ENCODE measurements at places on chromosomes 13 and 19. TPM values are rescaled to one million over a fixed set of nuclear protein-coding genes. Genes with fewer than 3 reads are reported as not detected.

The LRG1 gene
- total RNA-seq: 26.4 TPM

The HCN2 gene
- total RNA-seq: 0.31 TPM

The RNF225 gene
- 0.25 TPM for total RNA-seq

- no peaks in the 10 kb centered on the region for H3K36me3 ChIP-seq
- no peaks in the 10 kb centered on the region for H3K27me3 ChIP-seq
- no peaks in the 10 kb centered on the region for H3K4me1 ChIP-seq
- no peak overlapping the region for H3K27ac ChIP-seq
Measured at GRCh38 chr19:45168767-45169351, 8.1 kb upstream of the NKPD1 start.

DNA sequence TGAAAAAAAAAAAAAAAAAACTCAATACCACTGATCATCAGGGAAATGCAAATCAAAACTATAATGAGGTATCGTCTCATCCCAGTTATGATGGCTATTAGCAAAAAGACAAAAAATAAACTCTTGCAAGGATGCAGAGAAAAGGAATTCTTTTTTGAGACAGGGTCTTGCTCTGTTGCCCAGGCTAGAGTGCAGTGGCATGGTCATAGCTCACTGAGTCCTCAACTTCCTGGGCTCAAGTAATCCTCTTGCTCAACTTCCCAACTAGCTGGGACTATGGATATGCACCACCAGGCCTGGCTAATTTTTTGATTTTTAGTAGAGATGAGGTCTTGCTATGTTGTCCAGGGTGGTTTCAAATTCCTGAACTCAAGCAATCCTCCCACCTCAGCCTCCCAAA lies 59.5 kb downstream of the MICU2 start:
- H3K27ac ChIP-seq: no peak overlapping the region
- no peaks in the 10 kb centered on the region for H3K36me3 ChIP-seq
- no peaks in the 10 kb centered on the region for H3K27me3 ChIP-seq
- DNase-seq: no peak
- H3K4me3 ChIP-seq: no peak overlapping the region
- no peaks in the 10 kb centered on the region for H3K4me1 ChIP-seq

GRCh38 chr13:23794267-23795161 lies 94.7 kb downstream of the MIPEP start:
- H3K36me3 ChIP-seq: no peaks in the 10 kb centered on the region
- no peak overlapping the region for H3K4me3 ChIP-seq
- no peaks in the 10 kb centered on the region for H3K4me1 ChIP-seq
- no peaks in the 10 kb centered on the region for H3K27me3 ChIP-seq
- H3K27ac ChIP-seq: no peak overlapping the region

DNA sequence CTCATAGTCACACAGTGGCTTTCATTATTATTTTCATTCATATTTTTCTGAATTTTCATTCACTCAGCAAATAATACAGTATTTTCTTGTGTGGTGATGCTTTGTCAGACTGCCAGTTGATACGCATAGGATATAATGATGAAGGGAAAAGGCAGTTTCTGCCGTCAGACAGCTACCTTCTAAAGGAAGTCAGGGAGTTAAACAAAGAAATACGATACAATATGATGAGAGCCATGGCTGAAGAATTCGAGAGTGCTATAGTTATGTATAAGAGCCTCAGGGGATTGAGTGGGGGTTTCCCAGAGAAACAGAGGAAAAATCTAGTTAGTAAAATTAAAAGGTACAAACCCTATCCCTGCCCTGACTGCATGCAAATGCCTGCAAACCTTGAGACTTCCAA lies 479.1 kb downstream of the OLFM4 start:
- H3K27me3 ChIP-seq: no peaks in the 10 kb centered on the region
- no peak overlapping the region for H3K4me3 ChIP-seq
- H3K4me1 ChIP-seq: no peaks in the 10 kb centered on the region

- H3K36me3 ChIP-seq: peaks cover 5% of the 10 kb centered on the region
- no peak for DNase-seq
- no peak overlapping the region for H3K27ac ChIP-seq
- no peaks in the 10 kb centered on the region for H3K27me3 ChIP-seq
- H3K4me3 ChIP-seq: peak overlapping the region; percentile 97
Measured at GRCh38 chr19:16112778-16113177, 1.1 kb downstream of the RAB8A start.

- no peaks in the 10 kb centered on the region for H3K4me1 ChIP-seq
- no peak overlapping the region for H3K4me3 ChIP-seq
- H3K27ac ChIP-seq: no peak overlapping the region
Measured at GRCh38 chr13:46961719-46962118, 64.9 kb upstream of the HTR2A start.

DNA sequence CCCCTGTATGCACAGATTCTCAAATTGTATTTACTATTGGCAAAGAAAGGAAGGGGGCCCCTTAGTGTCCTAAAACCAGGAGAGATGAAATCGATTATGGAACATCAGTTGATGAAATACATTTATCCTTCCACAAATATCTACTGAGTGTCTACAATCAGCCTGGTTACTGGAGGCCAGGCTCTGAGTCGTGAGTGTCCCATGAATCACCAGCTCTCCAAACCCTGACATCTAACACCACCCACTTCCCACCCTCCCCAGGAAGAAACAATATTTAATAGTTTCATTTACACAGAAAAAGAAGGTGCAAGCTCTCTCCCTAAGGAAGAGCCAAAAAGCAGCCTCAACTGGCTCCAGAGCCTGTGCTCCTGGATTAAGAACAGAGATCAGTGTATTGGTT lies 25.2 kb downstream of the KCTD15 start:
- H3K4me1 ChIP-seq: no peaks in the 10 kb centered on the region
- no peak overlapping the region for H3K4me3 ChIP-seq
- H3K36me3 ChIP-seq: no peaks in the 10 kb centered on the region
- no peaks in the 10 kb centered on the region for H3K27me3 ChIP-seq
- no peak for DNase-seq

- H3K36me3 ChIP-seq: peaks cover 16% of the 10 kb centered on the region
- no peak for DNase-seq
- H3K4me3 ChIP-seq: no peak overlapping the region
- H3K27me3 ChIP-seq: no peaks in the 10 kb centered on the region
- H3K27ac ChIP-seq: no peak overlapping the region
Measured at GRCh38 chr19:4016486-4016885, 8.9 kb downstream of the PIAS4 start.

DNA sequence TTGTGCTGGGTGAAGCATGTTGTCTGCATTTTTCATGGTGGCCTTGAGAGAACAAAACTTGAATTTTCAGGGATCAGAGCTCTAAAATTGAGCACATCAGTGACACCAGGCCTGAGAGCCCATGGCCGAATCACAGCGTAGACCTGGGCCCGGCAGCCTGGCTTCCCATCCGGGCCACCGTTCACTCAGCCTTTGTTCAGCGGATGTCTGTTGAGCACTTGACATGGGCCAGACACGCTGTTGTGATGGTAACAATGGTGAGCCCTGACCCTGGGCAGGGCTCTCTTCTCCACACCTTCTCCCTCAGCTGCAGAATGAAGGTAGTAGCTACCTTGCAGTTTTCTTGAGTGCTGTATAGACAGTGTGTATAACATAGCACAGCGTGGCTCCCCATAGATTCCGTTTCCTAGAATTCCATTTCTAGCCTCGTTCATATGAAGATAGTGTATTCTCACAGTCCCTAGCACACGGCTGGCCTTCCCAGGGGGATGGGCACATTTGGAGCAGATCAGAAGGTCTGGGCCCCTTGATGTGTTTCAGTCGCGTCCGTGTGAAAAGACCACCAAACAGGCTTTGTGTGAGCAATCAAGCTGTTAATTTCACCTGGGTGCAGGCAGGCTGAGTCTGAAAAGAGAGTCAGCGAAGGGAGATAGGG lies 75.3 kb downstream of the RAB20 start:
- no peaks in the 10 kb centered on the region for H3K4me1 ChIP-seq
- H3K4me3 ChIP-seq: no peak overlapping the region

DNA sequence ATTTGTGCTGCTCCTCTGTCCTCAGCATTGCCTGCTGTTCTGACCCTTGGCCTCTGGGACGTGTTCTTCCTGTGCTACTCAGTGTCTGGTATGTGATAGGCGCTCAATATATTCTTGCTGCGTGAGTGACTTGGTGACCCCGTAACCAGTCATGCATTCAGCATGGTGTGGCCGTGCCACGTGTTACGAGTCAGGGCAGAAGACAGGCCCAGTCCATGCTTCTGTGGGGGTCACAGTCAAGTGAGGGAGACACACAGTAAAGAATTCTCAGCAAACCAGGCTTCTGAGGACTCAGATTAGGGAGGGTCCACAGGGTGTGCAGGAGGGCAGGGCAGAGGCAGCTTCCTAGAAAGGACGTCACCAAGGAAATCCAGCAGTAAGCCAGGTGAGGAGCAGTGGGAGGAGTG lies 7.9 kb downstream of the PPP1R37 start:
- H3K27ac ChIP-seq: peak overlapping the region; percentile 77
- H3K27me3 ChIP-seq: no peaks in the 10 kb centered on the region
- peak; percentile 80 for DNase-seq
- H3K4me3 ChIP-seq: no peak overlapping the region

DNA sequence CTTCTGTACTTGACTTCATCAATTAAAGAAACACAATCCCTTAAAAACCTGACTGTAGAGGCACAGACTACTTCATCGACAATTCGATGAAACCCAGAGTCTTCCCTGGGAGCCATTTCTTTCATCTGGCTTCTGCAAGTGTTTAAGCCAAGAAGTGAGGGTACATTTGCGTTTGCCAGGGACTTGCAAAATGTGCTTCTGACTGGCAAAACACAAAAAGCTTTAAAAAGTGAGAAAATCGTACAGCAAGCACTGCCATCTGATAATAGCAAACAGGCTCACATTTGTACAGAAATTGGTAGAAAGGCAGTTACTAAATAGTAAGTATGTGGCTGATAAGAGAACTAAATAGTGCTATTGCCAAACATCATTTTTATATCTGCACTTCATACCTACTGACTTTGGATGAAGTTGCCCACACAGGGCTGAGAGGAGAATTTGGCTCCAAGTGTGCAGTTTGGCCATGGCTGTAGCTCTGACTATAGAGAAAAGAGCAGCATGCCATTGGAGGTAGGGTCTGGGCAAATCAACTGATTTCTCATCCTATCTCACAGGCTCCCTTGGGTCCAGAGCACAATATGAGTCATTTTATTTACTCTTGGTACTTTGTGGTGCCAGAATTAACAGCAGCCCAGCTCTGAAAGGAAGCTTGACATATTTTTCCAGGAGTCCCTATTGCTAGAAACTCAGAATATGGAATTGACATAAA lies 358.1 kb downstream of the OXGR1 start:
- no peak overlapping the region for H3K4me3 ChIP-seq
- no peaks in the 10 kb centered on the region for H3K4me1 ChIP-seq
- DNase-seq: no peak

GRCh38 chr13:73300718-73301425 lies 242.1 kb downstream of the KLF5 start:
- H3K4me3 ChIP-seq: no peak overlapping the region
- H3K36me3 ChIP-seq: no peaks in the 10 kb centered on the region
- no peak overlapping the region for H3K27ac ChIP-seq
- no peaks in the 10 kb centered on the region for H3K4me1 ChIP-seq
- no peaks in the 10 kb centered on the region for H3K27me3 ChIP-seq

- DNase-seq: no peak
- H3K27ac ChIP-seq: no peak overlapping the region
Measured at GRCh38 chr13:49615836-49616675, 12.3 kb upstream of the ARL11 start.

DNA sequence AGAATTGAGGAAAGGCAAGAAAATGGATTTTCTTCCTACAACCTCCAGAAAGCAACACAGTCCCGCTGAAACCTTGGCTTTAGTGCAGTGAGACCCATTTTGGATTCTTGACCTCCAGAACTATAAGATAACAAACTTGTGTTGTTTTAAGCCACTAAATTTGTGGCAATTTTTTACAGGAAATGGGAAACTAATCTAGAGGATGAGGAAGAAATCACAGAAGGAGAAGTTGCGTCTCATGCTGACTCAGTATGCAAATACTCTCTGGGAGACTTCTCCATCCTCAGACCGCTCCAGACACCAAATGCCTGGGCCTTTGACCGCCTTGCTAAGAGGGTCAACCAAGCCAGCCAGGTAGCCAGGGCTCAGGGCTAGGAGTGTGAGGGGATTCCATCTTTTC lies 13.1 kb upstream of the CEACAM16 start:
- H3K27ac ChIP-seq: peak overlapping the region; percentile 28
- H3K4me1 ChIP-seq: peaks cover 6% of the 10 kb centered on the region
- no peaks in the 10 kb centered on the region for H3K27me3 ChIP-seq
- DNase-seq: no peak
- H3K4me3 ChIP-seq: no peak overlapping the region
- no peaks in the 10 kb centered on the region for H3K36me3 ChIP-seq

DNA sequence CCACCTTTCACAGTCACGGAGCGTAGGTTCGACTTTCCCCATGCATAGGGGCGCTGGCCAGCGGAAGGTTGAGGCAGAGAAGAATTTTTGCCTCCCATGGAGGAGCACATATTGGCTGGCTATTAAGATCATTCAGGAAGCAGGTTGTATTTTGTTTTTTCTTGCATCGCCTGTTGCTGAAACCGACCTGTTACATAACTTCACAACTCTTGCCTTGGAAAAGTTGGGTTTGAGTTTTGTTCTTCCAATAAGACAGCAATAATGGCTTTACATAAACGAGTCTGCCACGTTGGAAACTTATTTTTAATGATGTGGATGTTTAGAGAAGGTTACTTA lies 1.4 kb downstream of the UPF1 start:
- DNase-seq: no peak
- H3K4me3 ChIP-seq: peak overlapping the region; percentile 70
- no peaks in the 10 kb centered on the region for H3K27me3 ChIP-seq
- peak overlapping the region; percentile 53 for H3K27ac ChIP-seq

GRCh38 chr19:49981603-49982593 lies 20.9 kb upstream of the SIGLEC11 start:
- H3K27ac ChIP-seq: no peak overlapping the region

- no peaks in the 10 kb centered on the region for H3K27me3 ChIP-seq
- no peak overlapping the region for H3K4me3 ChIP-seq
- no peak for DNase-seq
Measured at GRCh38 chr13:93345024-93345423, 118.4 kb downstream of the GPC6 start.

- DNase-seq: no peak
- no peaks in the 10 kb centered on the region for H3K27me3 ChIP-seq
- peak overlapping the region; percentile 85 for H3K27ac ChIP-seq
- peaks cover 10% of the 10 kb centered on the region for H3K4me1 ChIP-seq
- H3K36me3 ChIP-seq: no peaks in the 10 kb centered on the region
Measured at GRCh38 chr13:98309569-98310335, 132.7 kb upstream of the RNF113B start.

- H3K4me3 ChIP-seq: no peak overlapping the region
- H3K36me3 ChIP-seq: no peaks in the 10 kb centered on the region
- DNase-seq: no peak
- H3K27ac ChIP-seq: no peak overlapping the region
- no peaks in the 10 kb centered on the region for H3K27me3 ChIP-seq
Measured at GRCh38 chr19:39150807-39151600, 25.4 kb downstream of the PAK4 start.

DNA sequence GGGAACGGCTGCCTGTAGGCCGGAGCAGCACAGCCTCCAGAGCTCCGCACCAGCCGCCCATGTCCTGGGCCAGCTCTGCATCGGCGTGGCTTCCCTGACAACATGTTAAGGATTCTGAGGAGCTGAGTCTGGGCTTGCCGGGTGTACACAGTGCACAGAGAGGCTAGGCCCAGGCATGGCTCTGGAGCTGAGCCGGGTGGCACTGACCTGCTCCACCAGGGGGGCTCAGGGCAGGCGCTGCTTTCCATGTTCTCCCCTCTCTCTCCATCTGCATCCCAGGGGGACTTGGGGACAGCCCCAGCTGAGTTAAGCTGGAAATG lies 31.6 kb downstream of the AP1M1 start:
- H3K4me1 ChIP-seq: no peaks in the 10 kb centered on the region
- no peak overlapping the region for H3K27ac ChIP-seq
- no peak overlapping the region for H3K4me3 ChIP-seq
- H3K36me3 ChIP-seq: no peaks in the 10 kb centered on the region
- H3K27me3 ChIP-seq: no peaks in the 10 kb centered on the region
